Sigmoid colon (tissue), 7 donors: ENCODE measurements at places on chromosomes 2 and 18. TPM values are rescaled to one million over a fixed set of nuclear protein-coding genes. Genes with fewer than 3 reads are reported as not detected.

- DNase-seq: no peak
These were observed 89.0 kb downstream of the FAM117B start for GRCh38 chr2:202723746-202724145.

- no peak for DNase-seq
These were observed 14.6 kb upstream of the NAPG start for GRCh38 chr18:10511236-10511635.

DNAJC5G gene
- total RNA-seq: not detected

MATN3 gene
- total RNA-seq: 0.71 TPM

GPR75 gene
- total RNA-seq: 3.6 TPM

DNA sequence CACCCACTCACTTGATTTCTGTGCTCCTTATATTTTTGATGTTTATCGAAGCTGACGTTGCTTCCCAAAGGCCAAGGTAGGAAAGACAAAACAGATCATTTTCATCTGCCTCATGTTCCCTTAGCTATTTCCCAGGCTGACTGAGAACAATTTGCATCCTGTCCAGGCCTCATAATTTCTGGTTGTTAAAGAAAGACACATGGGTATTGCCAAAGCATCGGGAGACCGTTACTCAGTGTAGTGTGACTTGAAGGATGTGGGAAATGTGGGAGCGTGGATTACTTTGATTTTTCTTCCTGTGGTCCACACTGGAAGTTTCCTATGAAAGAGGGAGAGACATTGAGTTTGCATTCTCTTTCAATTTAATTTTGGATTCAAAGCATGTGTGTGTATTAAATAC, 204.6 kb downstream of the TRIB2 start:
- DNase-seq: no peak

DNA sequence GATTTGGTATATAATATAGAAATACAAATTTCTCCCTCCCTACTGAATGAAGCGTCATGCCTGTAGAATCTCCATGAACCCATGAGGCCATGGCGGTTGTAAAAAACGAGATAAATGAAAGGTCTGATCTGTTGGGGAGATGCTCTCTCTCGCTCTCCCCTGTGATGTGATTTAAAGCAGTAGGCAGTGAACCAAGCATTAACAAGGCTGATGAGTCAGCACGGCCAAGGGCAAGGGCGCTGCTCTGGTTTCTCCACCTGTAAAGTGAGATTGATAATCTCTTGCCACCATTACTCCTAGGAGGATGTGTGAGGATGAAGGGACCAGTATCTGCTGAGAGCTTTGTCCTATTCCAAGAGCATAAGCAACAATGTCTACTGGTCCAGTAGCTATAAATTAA, 553.3 kb downstream of the CMPK2 start:
- DNase-seq: no peak

GRCh38 chr2:62412347-62412742, 93.7 kb downstream of the TMEM17 start:
- no peak for DNase-seq
